ENCODE measurements at places on chromosomes 4 and X.

- no peak for DNase-seq
Observed at GRCh38 chr4:148344941-148345340, 97.3 kb downstream of the NR3C2 start.

- no peak for DNase-seq
Observed at GRCh38 chr4:137775701-137776100, 243.4 kb upstream of the PCDH18 start.

GRCh38 chr4:81494031-81494431, 22.3 kb upstream of the RASGEF1B start:
- peak; percentile 32 for DNase-seq

DNA sequence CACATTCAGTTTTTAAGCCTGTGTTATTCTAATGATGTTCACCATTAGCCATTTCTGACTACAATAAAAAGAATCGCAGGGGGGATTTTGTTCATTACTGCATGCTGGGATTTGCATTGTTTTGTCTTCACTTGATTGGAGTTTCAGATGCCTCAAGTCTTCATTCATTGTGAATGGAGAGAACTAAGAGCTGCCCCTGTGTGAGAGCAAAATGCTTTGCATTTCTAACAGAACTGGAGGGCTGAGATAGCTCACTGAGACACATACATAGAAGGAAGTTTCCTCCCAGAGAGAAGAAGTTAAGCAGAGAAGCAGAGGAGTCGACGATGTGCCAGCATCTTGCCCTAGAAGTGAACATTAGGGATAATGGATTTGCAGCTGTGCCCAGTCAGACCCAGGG, 113.5 kb upstream of the GATB start:
- DNase-seq = no peak

- no peak for DNase-seq
Observed at GRCh38 chr4:130131536-130131935, 1035.6 kb downstream of the C4orf33 start.

All from cardiac muscle cell (in vitro differentiated cells and primary cell).